ENCODE measurements at places on chromosomes 2 and 18.
A peak's percentile ranks its signal among the peaks of the same experiment; 100 is the strongest.

GRCh38 chr2:16693854-16694253 lies 28.2 kb upstream of the CYRIA start:
- no peak for DNase-seq

DNA sequence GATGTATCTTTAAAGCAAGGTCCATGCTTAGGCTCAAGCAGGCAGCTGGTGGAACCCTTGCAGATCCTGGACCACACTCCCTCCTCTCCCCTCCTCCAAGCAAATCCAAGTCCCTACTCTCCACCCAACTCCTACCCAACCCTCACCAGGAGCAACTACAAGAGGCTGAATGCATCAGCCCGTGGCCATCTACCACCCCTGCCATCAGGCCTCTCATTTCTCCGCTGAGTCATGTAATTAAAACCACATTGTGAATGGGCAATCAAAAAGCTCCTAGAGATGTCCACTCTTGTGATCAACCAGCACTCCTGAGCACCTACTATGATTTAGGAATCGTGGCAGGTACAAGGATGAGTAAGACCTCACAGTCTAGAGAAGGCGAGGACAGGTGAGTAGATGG lies 142.2 kb upstream of the CAPN13 start:
- no peak for DNase-seq

DNA sequence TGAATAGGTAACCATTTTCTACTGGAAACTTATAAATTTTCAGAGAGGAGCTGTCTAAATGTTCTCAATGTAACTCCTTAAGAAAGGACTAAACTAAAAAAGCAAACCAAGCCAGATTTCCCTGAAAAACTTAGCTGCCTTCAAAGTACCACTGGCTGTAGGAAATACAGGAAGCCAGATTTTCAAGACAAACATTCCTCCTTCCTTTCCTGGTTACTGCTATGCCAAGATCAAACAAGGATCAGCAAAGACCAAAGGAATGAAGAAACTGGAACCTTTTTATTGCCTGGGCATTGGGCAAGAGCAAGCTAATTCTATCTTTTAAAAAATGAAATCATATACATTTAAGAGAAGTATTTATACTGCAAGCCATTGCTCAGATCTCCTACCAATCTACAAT lies 212.7 kb downstream of the DYM start:
- DNase-seq, result peak; percentile 37

DNA sequence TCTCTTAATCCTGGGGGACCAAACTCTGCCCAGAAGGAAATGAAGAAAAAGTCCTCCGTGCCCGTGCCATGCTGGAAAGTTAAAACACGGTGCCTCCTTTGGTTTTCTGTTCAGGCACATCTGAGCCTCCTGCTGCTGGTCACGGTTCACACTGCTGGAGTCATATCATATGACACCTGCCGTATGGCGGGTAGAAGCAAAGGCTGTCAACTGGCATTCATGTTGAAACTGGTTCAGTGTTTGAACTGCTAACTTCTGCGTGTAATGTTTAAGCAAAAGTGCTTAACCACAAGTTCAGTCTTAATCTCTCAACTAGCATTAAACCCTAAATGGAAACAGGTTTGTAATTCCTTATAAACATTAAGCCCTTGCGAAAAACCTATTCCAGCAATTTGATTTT lies 3.1 kb downstream of the STK39 start:
- peak; percentile 31 for DNase-seq

GRCh38 chr2:169712791-169713227 lies 18.5 kb downstream of the PHOSPHO2 start:
- DNase-seq, result no peak

- DNase-seq, result peak; percentile 37
These were observed 45.3 kb upstream of the TANC1 start for GRCh38 chr2:158923180-158923594.

DNA sequence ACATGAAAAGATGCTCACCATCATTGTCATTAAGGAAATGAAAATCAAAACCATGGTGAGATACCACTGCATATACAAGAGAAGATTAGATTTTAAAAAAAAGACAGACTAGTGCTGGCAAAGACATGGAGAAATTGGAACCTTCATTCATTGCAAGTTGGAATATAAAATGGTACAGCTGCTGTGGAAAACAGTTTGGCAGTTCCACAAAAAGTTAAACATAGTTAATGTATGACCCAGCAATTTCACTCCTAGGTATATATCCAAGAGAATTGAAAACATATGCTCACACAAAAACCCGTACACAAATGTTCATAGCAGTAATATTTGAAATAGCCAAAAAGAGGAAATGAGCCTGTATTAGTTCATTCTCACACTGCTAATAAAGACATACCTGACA lies 33.7 kb upstream of the MBOAT2 start:
- DNase-seq, result no peak

DNA sequence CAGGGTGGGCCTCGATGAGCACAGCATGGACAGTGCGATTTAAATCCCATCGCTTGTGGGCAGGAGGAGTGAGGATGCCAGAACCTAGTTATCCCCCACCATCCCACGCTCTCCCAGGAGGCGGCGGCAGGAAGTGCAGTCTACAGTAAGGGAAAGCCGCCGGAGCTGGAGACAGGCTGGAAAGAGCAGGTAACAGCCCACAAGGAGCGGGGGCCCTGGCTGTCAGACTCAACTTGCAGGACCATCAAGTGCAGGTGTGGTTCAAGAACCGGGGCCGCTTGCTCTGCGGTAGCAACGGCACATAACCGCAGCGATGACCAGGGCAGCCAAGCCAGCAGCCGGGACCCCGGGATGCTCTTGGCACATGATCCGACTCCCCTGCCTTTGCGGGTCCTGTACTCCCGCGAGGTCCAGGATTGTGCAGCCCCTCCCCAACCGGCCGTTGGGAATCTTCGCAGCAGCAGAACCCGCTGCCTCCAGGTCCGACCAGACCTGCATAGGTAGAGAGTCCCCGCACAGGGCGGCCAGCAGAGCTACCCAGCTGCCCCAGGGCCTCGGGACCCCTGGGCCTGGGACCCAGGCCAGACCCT lies 82.1 kb downstream of the BIN1 start:
- peak; percentile 64 for DNase-seq
